ENCODE measurements at places on chromosomes 5 and 9.

DNA sequence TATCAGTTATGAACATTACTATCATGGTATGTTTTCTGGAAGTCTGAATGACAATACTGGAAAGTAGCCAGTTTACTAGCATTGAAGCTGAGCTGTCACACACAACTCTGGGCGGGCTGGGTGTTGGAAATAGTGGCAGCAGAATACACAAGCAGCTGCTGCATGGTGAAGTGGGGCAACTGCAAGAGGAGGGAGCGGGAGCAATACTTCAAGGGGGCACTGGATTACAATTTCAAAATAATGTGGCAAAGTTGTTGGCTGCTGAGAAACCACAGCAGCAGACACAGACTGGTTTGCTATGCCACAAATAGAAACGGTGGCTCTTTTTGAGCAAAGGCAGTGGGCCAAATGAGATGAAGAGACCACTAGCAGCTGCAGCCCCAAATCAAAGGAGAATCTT lies 350.2 kb downstream of the KIAA0825 start:
- no peak for DNase-seq

DNA sequence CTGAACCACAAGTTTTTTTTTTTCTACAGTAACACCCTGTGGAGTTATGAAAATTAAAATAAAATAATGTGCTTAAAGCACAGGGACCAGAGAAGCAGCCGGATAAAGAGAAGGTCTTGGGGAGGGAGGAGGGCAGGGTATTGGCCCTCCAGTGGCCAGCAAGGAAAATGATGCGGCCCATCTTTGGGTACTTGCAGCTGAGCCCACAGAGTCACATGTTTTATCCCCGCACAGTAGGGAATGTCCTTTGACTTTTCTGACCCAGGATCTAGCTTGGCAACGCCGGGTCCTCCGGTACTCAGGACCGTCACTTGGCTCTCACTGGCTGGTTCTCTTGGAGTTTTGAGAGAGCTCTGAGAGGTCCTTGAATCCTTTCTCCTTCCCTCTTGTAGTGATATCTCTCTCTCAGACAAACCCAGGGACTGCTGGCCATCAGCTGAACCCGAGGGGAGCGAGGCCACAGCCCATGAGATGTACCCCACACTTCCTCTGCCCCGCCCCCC lies 35.3 kb upstream of the HSPA9 start:
- no peak for DNase-seq

- peak; percentile 67 for DNase-seq
Measured at GRCh38 chr5:133664422-133664821, 52.1 kb upstream of the FSTL4 start.

GRCh38 chr9:83144492-83144891 lies 81.5 kb upstream of the RASEF start:
- no peak for DNase-seq

- DNase-seq = no peak
Measured at GRCh38 chr5:65775476-65775875, 53.5 kb downstream of the NLN start.

DNA sequence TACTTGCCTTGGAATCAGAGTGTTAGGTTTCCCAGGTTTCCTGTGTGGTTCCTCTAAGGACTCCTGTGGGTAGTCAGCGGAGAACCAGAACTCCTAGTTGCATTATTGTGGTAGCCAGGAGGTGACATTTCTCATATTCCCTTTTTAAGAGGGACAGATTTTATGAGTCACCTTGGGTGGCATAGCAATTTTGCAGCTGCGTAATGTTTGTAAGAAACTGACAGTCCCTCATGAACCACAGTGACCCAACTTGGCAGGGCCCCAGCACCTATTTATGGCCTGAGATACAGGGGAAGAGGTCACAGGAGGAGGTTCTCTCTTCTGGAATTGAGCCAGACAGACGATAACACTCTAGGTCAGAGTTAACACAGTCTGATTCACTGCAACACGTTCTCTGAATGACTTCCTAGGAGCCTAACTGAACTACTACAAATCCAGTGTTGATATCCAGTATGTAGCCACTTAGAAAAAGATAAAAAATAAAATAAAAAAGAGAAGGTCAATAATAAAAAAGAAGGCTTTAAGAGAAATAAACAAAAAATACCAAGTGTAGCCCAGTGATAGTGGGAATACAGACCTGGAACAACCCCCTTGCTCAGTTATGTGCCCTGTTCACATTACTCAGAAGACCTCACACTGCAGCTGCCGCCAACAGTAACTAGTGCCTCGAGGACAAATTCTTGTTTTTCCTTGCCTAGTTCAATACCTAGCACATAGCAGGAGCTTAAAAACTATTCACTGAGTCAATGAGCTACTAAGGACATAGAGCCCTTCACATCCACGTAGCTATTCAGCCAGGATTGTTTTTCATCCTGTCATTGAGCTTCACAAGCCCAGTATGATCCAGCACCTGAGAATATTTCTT lies 50.7 kb upstream of the VLDLR start:
- peak; percentile 23 for DNase-seq

GRCh38 chr5:132384506-132385050 lies 15.1 kb downstream of the SLC22A5 start:
- no peak for DNase-seq

DNA sequence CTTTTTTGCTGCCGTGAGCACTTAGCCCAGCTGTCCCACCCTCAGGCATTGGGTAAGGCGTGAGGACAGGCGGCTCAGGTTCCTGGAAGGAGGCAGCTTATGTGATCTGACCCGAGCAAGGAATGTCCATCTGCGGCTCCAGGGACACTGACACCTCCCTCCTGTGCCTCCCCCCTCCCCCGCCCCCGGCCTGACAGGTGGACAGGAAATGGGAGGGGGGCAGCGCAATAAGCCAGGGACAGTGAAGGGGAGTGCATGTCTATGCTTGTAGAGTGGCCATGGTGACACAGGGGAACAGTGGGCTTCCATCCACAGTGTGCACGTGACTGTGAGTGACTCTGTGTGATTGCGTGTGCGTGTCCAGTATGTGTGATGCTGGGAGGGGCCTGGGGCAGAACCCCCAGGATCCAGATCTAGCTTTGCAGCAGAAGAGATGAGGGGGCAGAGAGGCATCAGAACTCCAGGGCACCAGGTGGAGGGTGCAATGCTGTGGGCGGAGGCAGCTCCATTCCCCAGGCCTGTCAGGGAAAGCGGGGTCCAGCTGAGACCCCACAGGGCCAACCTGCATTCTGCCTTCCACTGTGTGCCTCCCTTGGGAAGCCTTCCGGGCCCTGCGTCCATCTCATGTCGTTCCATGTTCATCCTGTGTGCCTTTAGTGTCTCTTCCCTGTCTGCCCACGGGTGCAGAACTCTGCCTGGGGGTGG lies 30.5 kb downstream of the CNTFR start:
- DNase-seq = no peak

- DNase-seq = no peak
Measured at GRCh38 chr9:124214596-124215367, 43.0 kb upstream of the NEK6 start.

DNA sequence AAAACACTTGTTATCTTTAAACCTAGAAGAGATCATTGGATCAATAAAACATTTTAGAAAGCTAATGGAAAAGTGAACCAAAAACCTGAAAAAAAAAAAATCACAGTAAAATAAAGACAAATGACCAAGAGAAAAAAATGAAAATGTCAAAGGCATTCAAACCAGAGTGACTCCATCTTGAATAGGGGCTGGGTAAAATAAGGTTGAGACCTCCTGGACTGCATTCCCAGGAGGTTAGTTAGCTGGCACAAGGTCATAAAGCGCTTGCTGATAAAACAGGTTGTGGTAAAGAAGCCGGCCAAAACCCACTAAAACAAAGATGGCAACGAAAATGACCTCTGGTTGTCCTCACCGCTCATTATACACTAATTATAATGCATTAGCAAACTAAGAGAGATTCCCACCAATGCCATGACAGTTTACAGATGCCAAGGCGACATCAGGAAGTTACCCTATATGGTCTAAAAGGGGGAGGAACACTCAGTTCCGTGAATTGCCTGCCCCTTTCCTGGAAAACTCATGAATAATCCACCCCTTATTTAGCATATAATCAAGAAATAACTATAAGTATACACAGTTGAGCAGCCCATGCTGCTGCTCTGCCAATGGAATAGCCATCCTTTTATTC lies 116.7 kb upstream of the NEK6 start:
- DNase-seq = no peak

- DNase-seq = no peak
Measured at GRCh38 chr5:59988396-59988795, 94.9 kb upstream of the PDE4D start.

GRCh38 chr5:154333016-154333415 lies 112.8 kb upstream of the SAP30L start:
- no peak for DNase-seq

DNA sequence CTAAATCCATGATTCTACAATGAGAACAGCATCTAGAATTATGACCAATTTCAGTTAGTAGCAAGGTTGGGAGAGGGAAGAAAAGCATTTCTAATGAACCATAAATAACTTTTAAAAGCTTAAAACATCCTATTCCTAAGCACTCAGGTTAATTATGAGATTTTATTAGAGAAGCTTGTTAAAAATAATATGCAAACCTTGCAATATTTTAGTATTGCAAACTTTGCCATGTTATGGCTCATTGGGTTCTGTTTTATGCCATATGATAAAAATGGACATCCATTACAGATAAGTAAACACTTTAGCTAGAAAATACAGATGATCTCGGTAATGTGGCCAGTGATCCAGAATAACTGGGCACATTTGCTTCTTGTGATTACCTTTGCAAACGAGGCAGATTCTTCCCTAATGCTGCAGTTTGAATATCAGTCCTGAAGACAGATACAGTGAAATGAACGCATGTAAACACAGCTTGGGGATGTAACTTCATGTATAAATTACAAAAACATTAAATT lies 447.0 kb downstream of the PLK2 start:
- no peak for DNase-seq

GRCh38 chr5:1058083-1058945 lies 49.7 kb downstream of the NKD2 start:
- DNase-seq = no peak

- no peak for DNase-seq
Measured at GRCh38 chr5:172913117-172913850, 45.9 kb upstream of the RPL26L1 start.

DNA sequence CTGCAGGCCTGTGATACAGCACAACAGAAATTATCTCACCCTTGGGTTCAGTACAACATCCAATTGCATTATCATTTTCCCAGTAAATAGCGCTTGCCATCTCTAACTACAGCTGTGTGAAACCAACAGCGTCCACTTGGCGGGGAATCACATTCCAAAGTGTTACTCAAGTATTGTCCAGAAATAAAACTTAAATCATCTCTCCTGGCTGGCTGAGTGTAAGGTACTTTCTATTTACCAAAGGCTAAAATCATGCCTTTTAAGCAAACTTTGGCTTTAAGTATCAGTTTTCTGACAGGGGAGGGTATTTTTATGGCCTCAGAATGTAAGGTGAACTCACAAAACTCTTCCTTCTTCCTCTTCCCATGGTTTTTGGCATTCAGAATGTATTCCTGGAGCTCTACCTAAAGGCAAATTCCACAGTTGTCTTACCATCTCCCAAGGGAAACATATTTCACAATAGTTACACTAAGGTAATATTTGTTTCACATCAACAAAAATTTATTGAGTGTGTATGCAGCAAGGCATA lies 205.6 kb upstream of the MPDZ start:
- no peak for DNase-seq

DNA sequence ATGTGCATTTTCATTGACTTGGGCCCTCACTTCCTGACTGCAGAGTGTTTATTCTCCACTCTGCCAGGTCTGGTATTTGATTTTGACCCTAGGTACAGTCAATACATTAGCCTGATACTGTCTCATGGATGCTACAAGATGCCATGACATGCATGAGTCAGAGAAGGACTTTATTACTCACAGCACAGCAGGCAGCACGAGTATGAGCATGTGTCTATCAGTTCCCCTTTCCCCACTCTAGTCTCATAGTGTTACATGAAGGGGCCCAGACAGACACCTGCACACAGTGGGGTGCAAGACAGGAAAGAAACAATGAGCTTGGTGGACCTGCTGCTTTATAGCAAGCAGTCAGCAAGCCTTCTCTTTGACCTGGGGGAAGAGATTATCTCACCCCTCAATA lies 19.6 kb downstream of the ITGA2 start:
- no peak for DNase-seq

GRCh38 chr9:32264170-32264864 lies 120.1 kb upstream of the ACO1 start:
- DNase-seq = no peak

GRCh38 chr9:75233011-75233410 lies 144.7 kb downstream of the OSTF1 start:
- DNase-seq = no peak

DNA sequence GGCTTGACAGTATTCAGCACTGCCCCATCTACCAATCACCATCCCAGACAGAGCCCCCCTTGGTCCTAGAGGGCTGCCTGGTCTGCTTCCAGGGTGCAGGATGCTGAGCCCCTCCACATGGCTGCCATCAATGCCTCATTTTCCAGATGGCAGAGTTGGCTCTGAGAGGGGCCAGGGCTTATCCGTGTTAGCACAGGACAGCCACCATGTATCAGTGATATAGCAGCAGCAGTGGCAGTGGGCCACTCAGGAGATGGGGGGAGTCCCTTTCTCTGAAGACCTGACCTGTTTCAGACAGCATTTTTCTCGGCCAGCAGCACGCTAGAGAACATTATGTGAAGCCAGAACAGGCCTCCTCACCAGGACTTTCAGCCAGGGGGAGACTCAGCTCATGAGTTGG lies 1.6 kb upstream of the SMIM32 start:
- DNase-seq = no peak

DNA sequence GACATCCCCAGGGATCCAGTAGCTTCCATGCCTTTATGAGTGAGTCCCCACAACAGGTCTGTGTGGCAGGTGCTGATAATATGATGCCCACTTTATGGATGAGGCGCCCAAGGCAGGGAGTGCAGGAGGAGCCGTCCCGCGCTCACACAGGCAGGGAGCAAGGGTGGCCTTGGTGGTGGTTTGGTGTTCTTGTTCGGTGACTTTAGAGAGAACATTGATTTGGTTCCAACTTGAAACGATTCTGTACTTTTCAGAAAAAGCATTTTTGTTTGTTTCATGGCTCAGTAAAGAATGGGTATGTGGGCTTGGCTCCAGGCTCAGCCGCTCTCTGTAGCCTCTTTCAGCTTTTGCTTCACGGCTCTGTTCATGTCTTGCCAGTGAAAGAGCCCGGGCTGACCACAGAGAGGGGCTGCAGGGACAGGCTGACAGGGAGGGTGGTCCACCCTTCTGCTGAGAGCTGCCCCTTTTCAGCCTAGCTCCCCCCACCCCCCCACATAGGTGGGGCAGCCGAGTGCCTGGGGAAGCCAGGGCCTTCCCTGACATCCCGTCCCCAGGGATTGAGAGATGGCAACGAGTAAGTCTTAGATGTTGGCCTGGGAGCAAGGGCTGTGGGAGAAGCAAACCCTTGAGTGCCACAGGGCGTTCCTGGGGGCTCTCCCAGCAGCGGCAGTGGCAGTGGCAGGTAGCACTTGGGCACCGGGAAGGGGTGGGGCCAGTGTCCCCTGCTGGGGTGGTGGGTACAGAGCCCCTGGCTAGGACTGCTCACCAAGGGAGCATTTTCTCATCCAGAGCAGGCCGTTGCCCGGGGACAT lies 28.0 kb downstream of the NCS1 start:
- DNase-seq = no peak

DNA sequence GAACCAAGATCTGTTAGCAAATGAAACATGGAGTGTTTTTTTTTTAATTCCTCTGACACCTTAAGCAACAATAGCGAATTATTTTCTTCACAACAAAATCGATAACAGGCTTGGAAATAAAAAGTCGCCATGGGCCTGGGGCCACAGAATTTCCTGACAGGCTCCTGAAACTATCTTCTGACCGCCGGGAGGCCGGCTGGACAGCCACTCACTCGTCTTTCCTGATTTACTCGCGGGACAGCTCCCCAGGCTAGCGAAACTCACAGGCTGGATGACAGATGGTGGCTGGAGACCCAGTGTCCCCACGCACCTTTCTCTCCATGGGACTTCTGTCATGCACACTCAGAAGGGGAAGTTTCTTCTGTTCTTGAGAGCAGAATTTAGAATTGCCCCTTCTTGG lies 143.3 kb upstream of the IRX2 start:
- DNase-seq = no peak
